ENCODE measurements at places on chromosomes 6 and 20.

DNA sequence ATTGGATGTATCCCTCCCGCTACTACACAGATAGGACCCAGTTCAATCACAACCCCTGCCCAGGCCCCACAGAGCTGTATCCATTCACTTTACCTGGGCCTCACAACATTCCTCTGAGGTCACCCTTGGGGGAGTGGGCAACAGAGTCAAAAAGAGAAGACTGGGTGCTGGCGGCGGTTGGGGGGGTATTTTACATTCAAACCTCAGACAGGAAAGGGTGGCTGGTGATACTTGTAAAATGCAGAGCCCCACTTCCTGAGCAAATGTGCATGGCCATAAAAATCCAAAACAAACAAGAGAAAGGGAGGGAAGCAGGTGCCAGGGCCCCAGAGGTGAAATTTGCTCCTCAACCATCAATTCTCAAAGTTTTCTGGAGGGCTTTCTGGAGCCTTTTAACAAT is 3.5 kb downstream of the LRFN2 start:
- DNase-seq, result no peak

DNA sequence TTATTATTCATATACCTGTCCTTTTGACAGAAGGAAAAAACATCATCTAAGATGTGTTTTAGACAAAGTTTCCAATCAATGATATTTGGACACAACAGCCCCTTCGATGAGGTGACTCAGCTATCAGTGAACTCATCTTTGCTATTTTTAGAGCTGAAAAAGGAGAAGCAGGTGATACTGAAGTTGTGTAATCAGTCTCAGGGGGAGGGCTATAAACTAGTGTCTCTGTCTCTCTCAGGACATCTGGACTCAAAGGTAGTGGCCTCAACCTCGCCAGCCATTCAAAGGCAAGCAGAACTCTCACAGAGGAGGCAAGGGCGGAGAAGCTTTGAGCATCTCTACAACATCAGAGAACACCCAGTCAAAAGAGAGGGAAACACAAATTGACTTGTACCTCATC is 135.4 kb downstream of the BFSP1 start:
- DNase-seq, result no peak

DNA sequence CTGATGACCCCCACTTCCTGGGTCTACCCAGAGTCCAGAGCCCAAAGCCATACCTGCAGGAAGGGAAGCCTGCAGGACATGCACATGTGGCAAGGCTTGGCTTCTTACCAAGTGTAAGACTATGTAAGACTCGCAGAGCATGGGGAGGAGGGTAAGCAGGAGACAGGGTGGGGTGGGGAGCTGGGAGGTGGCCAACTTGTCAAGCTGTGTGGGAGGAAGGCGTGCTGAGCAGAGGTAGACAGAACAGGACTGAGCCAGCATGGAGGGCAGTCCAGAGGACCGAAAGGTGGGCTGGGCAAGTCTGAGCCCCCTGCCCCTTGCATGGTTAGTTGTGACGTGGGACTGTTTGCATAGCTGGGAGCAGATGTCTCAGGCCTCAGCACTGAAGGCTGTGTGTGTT is 53.4 kb upstream of the RNF24 start:
- DNase-seq, result no peak

- no peak for DNase-seq
These were observed 191.5 kb upstream of the BMP2 start for GRCh38 chr20:6575912-6576401.

DNA sequence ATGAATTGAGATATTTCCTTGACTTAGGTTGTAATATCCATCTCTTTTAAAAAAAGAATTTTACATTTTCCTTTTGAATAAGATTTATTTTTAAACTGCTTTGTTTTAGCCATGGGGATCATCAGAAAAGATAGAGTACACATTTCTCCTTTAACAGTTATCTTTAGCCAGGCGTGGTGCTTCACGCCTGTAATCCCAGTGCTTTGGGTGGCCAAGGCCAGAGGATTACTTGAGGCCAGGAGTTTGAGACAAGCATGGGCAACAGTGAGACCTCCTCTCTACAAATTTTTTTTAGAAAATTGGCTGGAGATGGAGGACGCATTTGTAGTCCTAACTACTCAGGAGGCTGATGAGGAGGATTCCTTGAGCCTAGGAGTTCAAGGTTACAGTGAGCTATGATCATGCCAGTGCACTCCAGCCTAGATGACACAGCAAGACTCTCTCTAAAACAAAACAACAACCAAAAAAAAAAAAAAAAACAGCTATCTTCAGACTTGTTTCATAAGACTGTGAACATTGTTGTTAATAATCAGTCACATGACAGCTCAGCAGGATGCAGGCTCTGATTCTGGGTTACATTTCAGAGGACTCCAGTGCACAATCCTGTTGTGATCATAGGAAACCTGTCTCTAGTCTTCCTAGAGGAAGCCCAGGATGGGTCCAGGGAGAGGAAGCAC is 2.0 kb upstream of the SLC17A3 start:
- no peak for DNase-seq

GRCh38 chr6:152943260-152943897 is 39.5 kb downstream of the FBXO5 start:
- no peak for DNase-seq

- DNase-seq, result no peak
These were observed 52.4 kb downstream of the L3MBTL3 start for GRCh38 chr6:130070792-130071191.

DNA sequence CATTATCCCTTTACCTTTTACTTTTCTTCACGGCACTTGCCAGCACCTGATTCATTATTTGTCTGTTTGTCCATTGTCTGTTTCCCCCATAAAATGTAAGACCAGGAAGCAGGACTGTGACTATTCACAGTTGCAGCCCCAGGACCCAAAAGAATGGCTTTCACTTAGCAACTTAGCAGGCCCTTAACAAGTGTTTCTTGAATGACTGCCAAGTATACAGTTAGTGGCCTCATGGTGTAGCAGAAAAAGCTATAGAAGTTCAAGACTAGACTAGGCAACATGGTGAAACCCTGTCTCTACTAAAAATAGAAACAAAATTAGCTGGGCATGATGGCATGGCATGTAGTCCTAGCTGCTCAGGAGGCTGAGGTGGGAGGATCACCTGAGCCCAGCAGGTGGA is 4.3 kb downstream of the SLC26A8 start:
- DNase-seq, result no peak

- no peak for DNase-seq
These were observed 154.3 kb downstream of the CCDC170 start for GRCh38 chr6:151647976-151648639.

GRCh38 chr6:55578537-55579363 is at the start of gene HMGCLL1:
TSS of gene HMGCLL1 (minus strand) at chr6:55579192. CDS start at chr6:55579055, 137 bp downstream.
- DNase-seq, result no peak

GRCh38 chr20:37314099-37314498 is 24.6 kb downstream of the MANBAL start:
- no peak for DNase-seq

- DNase-seq, result no peak
These were observed 4.5 kb upstream of the TAF8 start for GRCh38 chr6:42045538-42046460.

- no peak for DNase-seq
These were observed 54.5 kb downstream of the PLCG1 start for GRCh38 chr20:41191562-41192500.

- DNase-seq, result peak; percentile 36
These were observed 38.1 kb upstream of the NOX3 start for GRCh38 chr6:155493694-155494143.

GRCh38 chr20:19673575-19673974 is 84.5 kb upstream of the RIN2 start:
- no peak for DNase-seq

DNA sequence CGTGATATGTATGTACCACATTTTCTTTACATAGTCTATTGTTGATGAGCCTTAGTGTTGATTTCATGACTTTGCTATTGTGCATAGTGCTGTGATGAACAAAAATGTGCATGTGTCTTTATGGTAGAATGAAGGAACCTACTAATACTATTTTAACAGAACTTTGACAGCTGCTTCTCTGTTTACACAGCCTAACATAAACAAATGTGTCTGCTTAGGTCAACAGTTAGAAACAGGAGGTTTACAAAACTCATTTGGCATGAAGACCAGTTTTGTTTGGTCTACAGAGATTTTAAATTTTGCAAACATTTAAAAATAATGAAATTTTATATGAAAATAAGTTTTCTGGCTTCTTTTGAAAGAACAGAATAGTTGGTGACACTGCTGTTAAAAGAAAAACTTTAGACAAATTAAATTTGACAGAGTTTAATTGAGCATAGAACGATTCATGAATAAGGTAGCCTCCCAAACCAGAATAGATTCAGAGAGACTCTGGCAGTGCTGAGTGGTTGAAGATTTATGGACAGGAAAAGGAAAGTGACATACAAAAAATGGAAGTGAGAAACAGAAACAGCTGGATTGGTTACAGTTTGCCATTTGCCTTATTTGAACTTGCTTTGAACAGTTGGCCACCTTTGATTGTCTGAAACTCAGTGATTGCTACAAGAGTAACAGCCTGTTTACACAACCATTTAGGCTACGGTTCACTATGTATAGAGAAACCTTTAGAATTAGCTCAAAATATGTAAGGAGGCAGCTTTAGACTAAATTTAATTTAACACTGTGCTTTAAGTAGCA is 715.8 kb upstream of the HS3ST5 start:
- no peak for DNase-seq

GRCh38 chr6:108807928-108808327 is 40.3 kb upstream of the ARMC2 start:
- no peak for DNase-seq

GRCh38 chr20:23637282-23638221 is at the start of gene CST3:
TSS of gene CST3 (minus strand) at chr20:23637955. CDS start at chr20:23637862, 93 bp downstream.
- DNase-seq, result no peak

DNA sequence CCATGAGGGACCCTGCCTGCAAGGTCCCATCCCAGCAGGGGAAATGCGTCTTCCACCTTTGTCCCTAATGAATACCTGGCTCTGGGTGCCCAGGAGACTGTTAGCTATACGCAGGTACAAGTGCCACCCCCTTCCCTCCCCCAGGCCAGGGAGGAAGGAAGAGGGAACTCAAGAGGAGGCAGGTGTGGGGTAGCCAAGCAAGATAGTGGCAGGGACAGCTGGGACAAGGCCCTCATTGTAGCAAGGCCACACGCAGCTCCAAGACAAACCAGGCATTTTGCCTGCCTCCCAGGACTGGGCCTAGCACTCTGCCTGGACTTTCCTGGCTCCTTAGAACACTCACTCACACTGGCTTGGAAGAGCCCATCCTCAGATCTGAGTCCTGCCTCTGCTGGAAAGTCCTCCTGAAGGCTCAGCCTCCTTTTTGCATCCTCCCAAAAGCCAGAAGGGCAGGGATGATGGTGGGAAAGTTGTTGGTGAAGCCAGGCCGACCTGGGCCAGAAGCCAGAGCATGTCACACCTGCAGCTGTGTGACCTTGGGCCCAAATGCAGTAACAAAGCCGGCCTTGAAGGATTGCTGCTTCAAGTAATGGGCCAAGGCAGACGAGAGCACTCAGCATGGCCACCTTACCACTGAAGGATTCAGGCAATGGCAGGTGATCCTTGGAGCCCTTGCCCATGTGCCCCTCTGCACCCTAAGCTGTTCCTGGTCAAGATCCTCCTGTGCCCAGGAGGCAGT is 27.7 kb downstream of the SNPH start:
- no peak for DNase-seq

- no peak for DNase-seq
These were observed 199.0 kb downstream of the KCNQ5 start for GRCh38 chr6:72820906-72821305.

Measured in activated T-cell treated with anti-CD3 and anti-CD28 coated beads, Interleukin-2, amount 50 U/mL, for 72 hours (primary cell).